ENCODE measurements at places on chromosomes 1 and 21.

GRCh38 chr1:180255536-180256340 lies 25.7 kb downstream of the LHX4 start:
- no peak for DNase-seq

DNA sequence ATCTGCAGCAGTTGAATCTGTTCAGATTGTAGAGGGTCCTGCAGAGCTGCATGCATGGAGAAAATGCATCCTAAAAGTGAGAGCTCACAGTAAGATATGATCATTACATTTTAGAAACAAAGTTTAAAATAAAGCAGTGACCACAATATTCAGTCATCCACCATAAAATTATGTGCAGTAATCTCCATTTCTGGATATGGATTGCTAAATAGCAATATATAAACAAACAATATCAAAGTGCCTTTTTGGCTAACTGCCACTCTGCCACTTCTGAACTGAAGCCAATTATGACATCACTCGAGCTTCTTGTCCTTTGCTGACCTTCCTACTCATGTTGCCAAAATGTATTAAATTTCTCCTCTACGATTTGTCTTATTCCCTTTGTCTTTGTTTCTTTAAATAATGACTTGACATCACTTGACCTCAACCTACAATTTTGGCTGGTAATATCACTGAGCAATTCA lies 262.0 kb upstream of the CXADR start:
- DNase-seq = no peak

GRCh38 chr1:54356680-54357147 lies 49.5 kb downstream of the SSBP3 start:
- peak; percentile 17 for DNase-seq

DNA sequence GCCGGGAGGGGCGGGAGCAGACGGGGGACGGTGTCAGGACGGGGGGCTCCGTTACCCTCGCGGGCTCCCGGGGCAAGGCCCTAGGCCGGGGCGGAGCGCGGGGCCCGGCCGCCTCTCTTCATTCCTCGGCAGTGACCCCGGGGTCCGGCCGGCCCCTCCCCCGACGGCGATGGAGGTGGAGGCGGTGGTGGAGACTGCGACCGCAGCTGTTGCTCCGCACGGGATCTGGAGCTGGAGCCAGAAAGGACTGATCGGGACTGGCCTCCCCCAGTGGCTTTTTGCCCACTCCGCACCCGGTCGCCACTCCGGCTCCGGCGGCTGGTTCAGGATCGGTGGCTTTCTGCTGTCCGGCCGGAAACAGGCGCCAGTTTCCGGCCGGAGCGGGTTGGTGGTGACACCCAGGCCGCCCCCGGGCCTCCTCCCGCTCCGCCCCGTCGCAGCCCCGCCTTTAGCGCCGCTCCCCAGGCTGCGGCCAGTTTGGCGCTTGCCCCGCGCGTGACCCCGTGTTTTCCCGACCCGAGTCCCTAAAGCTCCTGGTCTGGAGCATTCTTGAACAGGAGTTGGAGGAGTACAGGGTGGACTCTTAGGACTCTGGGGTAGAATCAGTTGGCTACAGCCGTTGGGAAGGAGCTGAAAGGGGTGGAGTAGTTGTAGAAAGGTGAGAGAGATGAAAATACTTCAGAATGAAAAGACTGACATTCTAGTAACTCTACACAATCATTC lies at the start of gene OTUD7B:
OTUD7B (minus strand) TSS at position 334 of the 723 bp plus-strand sequence. CDS start 33,216 bp downstream, outside the sequence.
- DNase-seq = peak; percentile 89

- no peak for DNase-seq
Measured at GRCh38 chr1:108718927-108719655, 6.4 kb downstream of the FNDC7 start.

- DNase-seq = peak; percentile 84
Measured at GRCh38 chr1:206930210-206930798, 8.6 kb upstream of the FCMR start.

- DNase-seq = no peak
Measured at GRCh38 chr1:18126616-18127015, 19.0 kb downstream of the IGSF21 start.

DNA sequence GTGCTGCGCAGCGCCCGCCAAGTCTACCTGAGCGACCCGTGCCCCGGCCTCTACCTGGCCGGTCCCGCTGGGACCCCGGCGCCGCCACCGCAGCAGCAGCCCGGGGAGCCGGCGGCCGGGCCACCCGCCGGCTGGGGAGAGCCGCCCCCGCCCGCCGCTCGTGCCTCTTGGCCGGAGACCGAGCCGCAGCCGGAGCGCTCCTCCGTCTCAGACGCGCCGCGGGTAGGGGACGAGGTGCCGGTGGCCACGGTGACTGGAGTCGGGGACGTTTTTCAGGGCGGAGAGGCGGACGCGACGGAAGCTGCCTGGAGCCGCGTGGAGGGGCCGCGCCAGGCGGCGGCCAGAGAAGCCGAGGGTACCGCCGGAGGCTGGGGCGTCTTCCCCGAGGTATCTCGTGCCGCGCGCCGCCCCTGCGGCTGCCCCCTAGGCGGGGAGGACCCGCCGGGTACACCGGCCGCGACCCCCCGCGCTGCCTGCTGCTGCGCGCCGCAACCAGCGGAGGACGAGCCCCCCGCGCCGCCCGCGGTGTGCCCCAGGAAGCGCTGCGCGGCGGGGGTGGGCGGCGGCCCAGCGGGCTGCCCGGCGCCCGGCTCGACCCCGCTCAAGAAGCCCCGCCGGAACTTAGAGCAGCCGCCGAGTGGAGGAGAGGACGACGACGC lies 646 bp downstream of the IER5 start:
- DNase-seq = peak; percentile 48

GRCh38 chr1:213969958-213970555 lies 17.7 kb upstream of the PROX1 start:
- DNase-seq = no peak

- DNase-seq = no peak
Measured at GRCh38 chr1:31072304-31072746, 6.8 kb upstream of the PUM1 start.

DNA sequence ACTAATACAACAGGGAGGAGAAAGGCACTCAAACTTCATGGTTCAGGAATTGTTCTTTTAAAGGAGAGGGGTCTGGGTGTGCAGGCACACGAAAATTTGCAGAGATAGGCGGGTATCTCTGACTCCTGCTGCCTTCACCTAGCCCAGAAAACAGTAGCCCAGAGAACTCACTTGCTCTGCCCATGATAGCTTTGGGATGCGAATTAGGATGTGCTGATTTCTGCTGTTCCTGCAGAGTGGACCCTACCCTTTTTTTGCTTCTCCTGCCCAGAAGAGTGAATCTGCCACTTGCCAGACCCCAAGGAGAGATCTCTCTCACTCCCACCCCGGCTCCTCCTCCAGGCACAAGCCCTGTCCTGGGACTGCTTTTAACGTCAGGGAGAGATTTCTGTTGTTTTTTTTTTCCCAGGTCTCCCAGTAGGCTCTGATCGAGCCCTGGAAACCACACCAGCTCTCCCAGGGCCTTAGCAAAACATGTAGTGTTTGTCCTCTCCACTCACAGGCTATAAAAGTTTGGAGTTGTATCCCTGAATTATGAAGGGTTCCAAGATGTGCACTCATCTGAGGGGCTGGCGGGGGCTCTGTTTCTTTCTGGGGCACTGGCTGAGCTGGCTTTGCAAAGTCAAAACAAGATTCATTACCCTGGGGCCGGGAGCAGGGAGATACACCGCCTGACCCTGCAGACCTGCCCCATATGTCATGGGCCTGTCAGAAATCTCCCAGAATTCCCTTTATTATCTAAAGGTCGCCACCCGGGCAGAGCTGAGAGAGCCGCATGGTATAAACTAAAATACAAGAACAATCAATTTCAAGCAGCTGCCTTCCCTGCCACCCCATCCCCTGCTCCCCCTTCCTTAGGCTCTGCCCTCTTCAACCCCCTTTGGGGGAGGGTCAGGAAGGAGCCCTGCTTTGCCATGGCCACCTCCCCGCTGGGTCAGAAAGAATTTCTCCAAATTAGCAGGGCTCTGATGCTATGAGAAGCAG lies 17.9 kb downstream of the PLXNA2 start:
- DNase-seq = no peak

DNA sequence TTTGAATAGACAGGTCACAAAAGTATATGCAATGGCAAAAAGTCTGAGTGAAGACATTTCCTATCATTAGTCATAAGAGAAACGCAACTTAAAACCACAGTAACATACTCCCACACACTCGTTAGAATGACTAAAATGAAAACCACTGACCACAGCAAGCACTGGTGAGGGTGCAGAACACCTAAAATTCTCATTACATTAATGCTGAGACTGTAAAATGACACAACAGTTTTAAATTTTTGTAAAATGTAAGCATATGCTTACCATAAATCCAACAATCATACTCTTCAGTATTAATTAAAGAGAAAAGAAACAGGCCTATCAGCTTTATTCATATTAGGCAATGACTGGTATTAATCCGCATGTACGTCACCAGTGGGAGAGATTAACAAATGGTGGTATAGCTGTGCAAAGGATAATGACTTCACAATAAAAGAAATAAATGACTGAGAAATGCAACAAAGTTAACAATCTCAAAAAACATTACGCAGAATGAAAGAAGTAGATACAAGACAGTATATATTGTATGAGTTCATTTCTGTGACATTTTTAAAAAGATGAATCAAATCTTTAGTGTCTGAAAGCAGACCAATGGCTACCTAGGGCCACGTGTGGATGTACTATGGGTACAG lies 253.5 kb downstream of the AKT3 start:
- DNase-seq = peak; percentile 81

DNA sequence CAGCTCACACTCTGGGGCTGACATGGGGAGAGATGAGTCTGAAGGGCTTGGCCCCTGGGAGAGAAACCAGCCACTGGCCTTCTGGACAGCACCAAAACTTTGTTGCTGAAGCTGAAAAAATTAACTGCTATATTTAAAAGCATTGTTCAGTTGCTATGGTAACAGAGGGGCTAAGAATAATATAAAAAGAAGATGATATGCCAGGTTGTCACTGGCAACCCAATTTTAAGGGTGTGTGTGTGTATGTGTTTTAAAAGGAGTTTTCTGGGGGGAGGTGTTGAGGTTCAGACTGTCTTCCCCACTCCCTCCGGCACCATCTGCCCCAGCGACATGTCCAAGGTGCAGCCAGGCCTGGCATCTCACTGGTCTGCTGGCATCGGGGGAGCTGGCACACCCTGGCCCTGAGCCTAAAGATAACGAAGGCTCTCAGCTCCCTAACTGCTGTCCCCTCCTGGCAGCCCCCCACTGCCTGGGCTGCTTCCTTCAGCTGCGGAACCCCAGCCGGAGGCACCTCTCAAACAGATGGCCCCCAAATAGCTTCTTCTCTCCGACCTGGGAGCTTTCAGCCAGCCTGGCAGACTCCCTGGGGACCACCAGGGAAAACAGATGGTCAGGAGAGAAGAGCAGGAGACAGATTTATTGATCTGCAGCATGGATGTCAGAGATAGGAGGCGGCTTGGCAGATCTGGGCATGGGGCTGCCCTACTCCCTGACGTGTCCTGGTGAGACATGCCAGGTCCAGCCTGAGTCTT lies 203.9 kb downstream of the HIVEP3 start:
- DNase-seq = no peak

- DNase-seq = peak; percentile 78
Measured at GRCh38 chr1:31625561-31626222, 8.2 kb downstream of the HCRTR1 start.

GRCh38 chr1:80731241-80731894 lies 1069.4 kb upstream of the ADGRL2 start:
- no peak for DNase-seq

DNA sequence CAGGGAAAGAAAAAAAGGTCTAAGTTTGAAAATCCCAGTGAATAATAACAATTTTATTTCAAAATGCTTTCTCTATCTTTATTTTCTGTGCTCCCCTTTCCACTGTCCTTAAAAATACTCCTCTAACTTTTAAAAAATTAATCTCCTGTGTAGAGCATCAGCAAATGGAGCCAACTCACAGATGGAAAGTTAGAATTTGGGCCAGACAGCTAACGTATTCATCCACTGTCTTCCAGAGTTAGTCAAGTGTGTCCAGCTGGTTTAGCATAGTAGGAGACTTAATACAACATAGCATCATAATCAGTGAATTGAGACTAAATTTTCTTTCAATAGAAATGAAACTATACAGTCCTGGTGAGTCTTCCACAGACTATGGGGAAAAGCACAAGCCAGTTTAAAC lies 419.0 kb upstream of the LRRC7 start:
- no peak for DNase-seq

GRCh38 chr1:91682882-91683597 lies 182.4 kb downstream of the CDC7 start:
- DNase-seq = peak; percentile 23

GRCh38 chr1:60010690-60011089 lies 62.9 kb downstream of the C1orf87 start:
- DNase-seq = no peak

DNA sequence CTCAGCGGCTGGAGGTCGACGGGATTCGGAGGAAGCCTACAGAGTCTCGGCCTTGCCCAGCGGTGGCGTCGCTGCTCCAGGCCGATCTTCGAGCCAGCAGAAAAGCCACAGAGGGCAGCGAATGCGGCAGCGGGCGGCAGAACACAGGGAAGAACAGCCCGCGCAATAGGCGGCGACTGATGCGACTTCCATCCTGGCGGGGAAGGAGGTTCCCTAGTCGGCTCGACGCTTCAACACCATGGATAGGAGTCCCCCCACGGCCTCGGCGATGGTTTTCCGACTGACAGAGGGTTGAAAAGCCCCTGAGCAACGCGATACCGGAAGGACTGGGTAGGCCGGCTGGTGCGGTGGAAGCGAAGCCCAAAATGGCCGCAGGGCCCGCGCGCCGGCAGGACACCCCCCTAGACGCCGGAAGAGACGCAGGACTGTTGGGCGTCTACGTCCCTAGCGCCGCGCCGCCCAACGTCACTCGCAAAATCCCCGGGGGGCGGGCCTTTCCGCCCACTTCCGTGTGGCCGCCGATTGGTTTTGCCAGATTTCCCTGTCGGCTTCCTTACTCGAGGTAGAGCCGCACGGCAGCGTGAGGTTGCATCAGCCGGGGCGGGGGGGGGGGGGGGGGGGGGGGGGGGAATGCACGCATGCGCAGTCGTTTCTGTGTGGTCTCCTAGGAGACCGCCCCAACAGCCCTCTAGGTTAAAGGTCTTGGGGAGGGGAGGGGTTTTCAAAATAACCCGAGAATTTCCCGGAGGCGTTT lies at the start of gene PPP1R15B:
PPP1R15B (minus strand) TSS at position 367 of the 754 bp plus-strand sequence. CDS start 406 bp downstream, outside the sequence.
- DNase-seq = peak; percentile 99

DNA sequence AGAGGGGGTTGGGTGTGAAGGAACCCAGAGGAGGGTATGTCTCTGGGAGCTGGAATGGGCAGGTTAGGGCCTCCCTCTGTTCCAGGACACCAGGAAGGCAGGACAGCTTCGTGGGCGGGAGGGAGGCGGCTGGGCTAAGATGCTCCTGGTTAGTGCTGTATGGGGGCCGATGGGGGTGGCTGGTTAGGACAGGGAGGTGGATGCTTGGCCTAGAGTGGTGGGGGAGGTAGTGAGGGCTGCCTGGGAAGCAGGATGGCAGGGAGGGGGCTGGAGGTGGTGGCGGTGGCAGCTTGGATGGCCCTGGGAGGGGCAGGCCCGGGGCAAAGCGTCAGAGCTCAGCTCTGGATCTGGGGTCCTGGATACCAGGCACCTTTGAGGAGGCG lies 6.2 kb upstream of the MMP23B start:
- no peak for DNase-seq

GRCh38 chr1:161531986-161532643 lies 7.8 kb downstream of the HSPA6 start:
- DNase-seq = no peak

GRCh38 chr1:87953121-87953520 lies 624.4 kb downstream of the LMO4 start:
- DNase-seq = no peak

- DNase-seq = no peak
Measured at GRCh38 chr1:213973129-213973528, 14.6 kb upstream of the PROX1 start.

GRCh38 chr1:226790545-226791181 lies 51.6 kb upstream of the ITPKB start:
- DNase-seq = no peak

GRCh38 chr1:243623841-243624240 lies 226.2 kb downstream of the AKT3 start:
- peak; percentile 57 for DNase-seq
